ENCODE measurements at places on chromosomes 7 and 10. TPM values are rescaled to one million over a fixed set of nuclear protein-coding genes. Genes with fewer than 3 reads are reported as not detected.

The STAG3 gene
- 0.36 TPM for total RNA-seq

GRCh38 chr7:99008181-99008631 is 129.9 kb downstream of the TRRAP start:
- DNase-seq: no peak
- H3K27ac ChIP-seq: no peak overlapping the region
- H3K4me1 ChIP-seq: no peaks in the 10 kb centered on the region
- peaks cover 76% of the 10 kb centered on the region for H3K36me3 ChIP-seq

- no peaks in the 10 kb centered on the region for H3K4me1 ChIP-seq
- no peaks in the 10 kb centered on the region for H3K27me3 ChIP-seq
- no peaks in the 10 kb centered on the region for H3K36me3 ChIP-seq
- no peak for DNase-seq
- H3K4me3 ChIP-seq: no peak overlapping the region
These were observed 3.7 kb upstream of the FZD9 start for GRCh38 chr7:73429622-73430505.

DNA sequence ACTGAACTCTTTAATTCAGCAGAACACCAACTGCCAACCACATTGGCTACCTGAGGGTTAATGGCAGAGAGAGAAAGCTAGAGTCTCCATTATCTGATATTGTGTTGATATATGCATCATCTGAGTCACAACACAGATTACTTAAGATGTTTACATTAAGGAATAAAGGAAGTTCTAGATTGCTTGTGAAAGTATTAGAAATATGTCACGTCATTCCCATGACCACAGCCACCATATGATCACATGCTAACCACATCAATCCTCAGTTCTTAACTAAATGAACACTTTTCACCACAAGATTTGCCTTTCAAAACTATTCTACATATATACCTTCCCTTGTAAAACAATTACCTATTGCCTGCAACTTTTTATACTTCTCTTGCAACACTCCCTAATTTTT is 337.9 kb downstream of the FGFR2 start:
- no peak for DNase-seq
- no peak overlapping the region for H3K27ac ChIP-seq
- H3K4me1 ChIP-seq: no peaks in the 10 kb centered on the region
- H3K4me3 ChIP-seq: no peak overlapping the region
- no peaks in the 10 kb centered on the region for H3K36me3 ChIP-seq

- H3K36me3 ChIP-seq: no peaks in the 10 kb centered on the region
- no peaks in the 10 kb centered on the region for H3K4me1 ChIP-seq
- no peaks in the 10 kb centered on the region for H3K27me3 ChIP-seq
- no peak for DNase-seq
- H3K27ac ChIP-seq: no peak overlapping the region
These were observed 688.7 kb upstream of the GRM3 start for GRCh38 chr7:85954961-85955360.

GRCh38 chr7:32494946-32495297 is 367 bp upstream of the AVL9 start:
- no peaks in the 10 kb centered on the region for H3K27me3 ChIP-seq
- H3K4me3 ChIP-seq: peak overlapping the region; percentile 85
- no peak for DNase-seq
- H3K27ac ChIP-seq: peak overlapping the region; percentile 62
- H3K4me1 ChIP-seq: 0 out of 2 replicates have a peak, but pooled peaks cover 2% of the 10 kb centered on the region

DNA sequence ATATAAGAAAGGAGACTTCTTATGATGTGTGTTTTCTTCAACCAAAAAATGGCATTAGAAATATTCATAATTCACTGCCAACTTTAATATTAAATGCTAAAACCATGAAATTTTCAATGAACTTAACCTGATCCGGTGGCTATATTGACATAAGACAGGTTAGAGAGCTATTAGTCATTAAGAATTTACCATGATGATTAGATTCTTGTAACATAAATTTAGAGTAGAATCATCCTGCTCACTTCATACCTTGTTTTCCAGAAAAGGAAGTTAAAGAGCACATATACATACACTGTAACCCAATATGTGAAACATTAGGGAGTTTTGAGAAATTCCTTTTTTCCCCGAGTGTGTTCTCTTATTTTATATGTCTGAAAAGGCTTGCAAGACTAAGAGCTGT is 430.3 kb upstream of the SEMA3A start:
- H3K27ac ChIP-seq: no peak overlapping the region
- H3K36me3 ChIP-seq: no peaks in the 10 kb centered on the region
- peaks cover 2% of the 10 kb centered on the region for H3K4me1 ChIP-seq
- H3K27me3 ChIP-seq: no peaks in the 10 kb centered on the region
- no peak overlapping the region for H3K4me3 ChIP-seq

DNA sequence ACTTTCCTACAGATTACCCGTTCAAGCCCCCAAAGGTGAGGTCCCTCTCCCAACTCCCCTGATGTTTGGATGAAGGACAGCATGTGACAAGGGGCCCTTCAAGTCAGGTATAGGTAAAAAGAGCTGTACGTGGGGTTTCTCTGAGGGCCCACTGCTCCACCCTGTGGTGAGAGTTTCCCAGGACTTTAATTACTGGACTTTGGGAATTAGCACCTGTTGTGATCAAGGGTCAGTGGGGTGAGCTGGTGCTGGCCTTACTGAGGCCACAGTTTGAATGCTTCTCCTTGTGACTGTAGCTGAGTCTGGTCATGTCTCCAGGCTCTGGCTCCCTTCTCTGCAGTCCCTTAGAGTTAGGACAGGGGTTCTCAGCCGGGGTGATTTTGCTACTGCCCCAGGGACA is 16.8 kb downstream of the UBE2D4 start:
- H3K27ac ChIP-seq: no peak overlapping the region
- no peak overlapping the region for H3K4me3 ChIP-seq
- H3K36me3 ChIP-seq: peaks cover 3% of the 10 kb centered on the region
- no peak for DNase-seq
- H3K27me3 ChIP-seq: no peaks in the 10 kb centered on the region
- no peaks in the 10 kb centered on the region for H3K4me1 ChIP-seq

The TCF7L2 gene
- total RNA-seq: 1.3 TPM

The CCDC3 gene
- 0.36 TPM for total RNA-seq

The ST8SIA6 gene
- 0.18 TPM for total RNA-seq

DNA sequence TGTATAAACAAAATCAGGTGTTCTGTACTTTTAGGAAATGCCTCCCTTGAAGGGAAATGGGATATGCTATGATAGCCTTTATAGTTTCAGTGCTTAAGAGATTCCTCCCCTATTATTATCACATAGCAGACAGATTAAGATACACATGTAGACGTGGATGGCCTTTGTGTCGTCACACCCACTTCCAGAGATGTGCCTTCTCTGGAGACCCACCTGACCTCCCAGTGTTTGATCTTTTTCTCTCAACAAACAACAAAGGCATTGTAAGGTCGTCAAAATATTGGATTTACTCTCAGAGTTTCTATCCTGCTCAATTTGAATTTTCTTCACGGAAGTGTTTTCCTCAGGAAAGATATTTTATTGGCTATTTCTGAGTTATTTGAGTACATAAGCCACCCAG is 25.7 kb upstream of the C1GALT1 start:
- H3K36me3 ChIP-seq: no peaks in the 10 kb centered on the region
- no peak for DNase-seq
- H3K27ac ChIP-seq: no peak overlapping the region
- H3K4me1 ChIP-seq: no peaks in the 10 kb centered on the region
- H3K27me3 ChIP-seq: no peaks in the 10 kb centered on the region

DNA sequence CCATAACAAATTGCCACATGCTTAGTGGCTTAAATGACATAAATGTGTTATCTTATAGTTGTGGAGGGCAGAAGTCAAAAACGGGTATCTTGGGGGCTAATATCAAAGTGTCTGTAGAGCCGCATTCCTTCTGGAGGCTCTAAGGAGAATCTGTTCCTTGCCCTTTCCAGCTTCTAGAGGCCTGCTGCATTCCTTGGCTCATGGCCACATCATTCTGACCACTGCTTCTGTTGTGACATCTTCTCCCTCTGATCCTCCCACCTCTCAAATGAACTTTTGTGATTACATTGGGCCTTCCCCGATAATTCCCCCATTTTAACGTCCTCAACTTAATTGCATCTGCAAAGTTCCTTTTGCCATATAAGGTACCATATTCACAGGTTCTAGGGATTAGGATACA is 76.1 kb downstream of the CYP26A1 start:
- H3K4me1 ChIP-seq: no peaks in the 10 kb centered on the region
- H3K27ac ChIP-seq: no peak overlapping the region
- H3K4me3 ChIP-seq: no peak overlapping the region
- peak; percentile 4 for DNase-seq
- peaks cover 19% of the 10 kb centered on the region for H3K27me3 ChIP-seq

GRCh38 chr7:119925581-119926289 is 347.2 kb upstream of the KCND2 start:
- no peak for DNase-seq
- H3K27ac ChIP-seq: no peak overlapping the region
- H3K27me3 ChIP-seq: no peaks in the 10 kb centered on the region
- H3K4me1 ChIP-seq: no peaks in the 10 kb centered on the region
- H3K36me3 ChIP-seq: no peaks in the 10 kb centered on the region

DNA sequence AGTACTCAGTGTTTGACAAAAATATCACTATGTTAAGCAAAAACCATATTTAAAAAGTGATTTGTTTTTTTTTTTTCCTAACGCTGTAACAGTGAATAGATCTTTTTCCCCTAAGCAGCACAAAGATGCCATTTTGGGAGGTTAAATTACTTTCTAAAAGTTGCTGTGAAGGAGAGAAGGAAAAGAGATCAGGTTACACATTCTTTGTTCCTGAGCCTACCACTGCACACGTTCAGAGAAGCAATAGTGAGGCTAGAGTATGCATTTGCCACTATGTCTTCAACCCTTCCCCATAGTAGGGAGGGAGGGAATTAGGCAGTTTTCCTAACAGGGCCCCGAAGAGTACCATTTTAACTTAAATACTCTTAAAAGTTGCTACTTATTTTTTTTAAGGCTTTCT is 38.9 kb downstream of the BMPR1A start:
- H3K4me1 ChIP-seq: peaks cover 2% of the 10 kb centered on the region
- peak; percentile 89 for DNase-seq
- H3K27ac ChIP-seq: peak overlapping the region; percentile 28
- H3K36me3 ChIP-seq: peaks cover 3% of the 10 kb centered on the region
- H3K27me3 ChIP-seq: no peaks in the 10 kb centered on the region

The SRGN gene
- total RNA-seq: 46.4 TPM

DNA sequence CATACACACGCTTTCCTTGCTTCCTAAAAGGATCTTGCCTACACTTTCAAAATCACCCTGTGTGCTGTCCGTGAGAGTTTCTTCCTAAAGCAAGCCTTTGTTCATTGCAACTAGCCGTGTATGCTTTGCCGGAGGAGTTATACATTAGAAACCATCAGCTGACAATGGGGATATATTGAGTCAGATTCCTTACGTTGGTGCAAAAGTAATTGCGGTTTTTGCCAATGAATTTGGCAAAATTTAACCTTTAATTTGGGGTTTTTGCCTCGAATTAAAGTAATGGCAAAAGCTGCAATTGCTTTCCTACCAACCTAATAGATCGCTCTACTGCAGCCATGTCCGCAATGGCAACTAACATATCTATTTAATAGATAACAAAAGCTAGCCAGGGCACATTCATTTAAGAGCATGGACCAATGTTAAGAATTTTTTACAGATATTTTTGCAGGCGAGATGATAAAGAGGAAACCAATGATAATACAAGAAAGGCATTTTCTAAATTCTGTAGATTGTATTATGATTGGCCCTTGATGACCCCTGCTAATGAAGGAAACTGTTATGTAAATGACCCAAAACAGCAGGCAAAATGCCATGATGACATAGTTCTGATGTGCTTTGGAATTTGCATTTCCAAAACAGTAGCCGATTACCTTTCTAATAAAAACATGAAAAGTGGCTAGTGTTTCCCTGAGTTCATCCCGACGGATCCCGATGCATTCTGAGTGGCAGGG is 184.8 kb upstream of the NRP1 start:
- no peaks in the 10 kb centered on the region for H3K36me3 ChIP-seq
- no peak overlapping the region for H3K4me3 ChIP-seq
- DNase-seq: no peak
- no peaks in the 10 kb centered on the region for H3K27me3 ChIP-seq
- H3K27ac ChIP-seq: no peak overlapping the region

GRCh38 chr10:96984541-96985131 is 152.5 kb downstream of the LCOR start:
- H3K27ac ChIP-seq: no peak overlapping the region
- H3K4me1 ChIP-seq: peaks cover 4% of the 10 kb centered on the region
- no peak overlapping the region for H3K4me3 ChIP-seq
- H3K36me3 ChIP-seq: peaks cover 12% of the 10 kb centered on the region

GRCh38 chr10:67401711-67402110 is 294.3 kb downstream of the CTNNA3 start:
- no peak for DNase-seq
- no peaks in the 10 kb centered on the region for H3K27me3 ChIP-seq
- no peaks in the 10 kb centered on the region for H3K36me3 ChIP-seq
- no peak overlapping the region for H3K4me3 ChIP-seq
- H3K4me1 ChIP-seq: no peaks in the 10 kb centered on the region

The NPC1L1 gene
- total RNA-seq: not detected

The HGF gene
- total RNA-seq: 50.9 TPM

The STYXL1 gene
- total RNA-seq: 73.8 TPM

DNA sequence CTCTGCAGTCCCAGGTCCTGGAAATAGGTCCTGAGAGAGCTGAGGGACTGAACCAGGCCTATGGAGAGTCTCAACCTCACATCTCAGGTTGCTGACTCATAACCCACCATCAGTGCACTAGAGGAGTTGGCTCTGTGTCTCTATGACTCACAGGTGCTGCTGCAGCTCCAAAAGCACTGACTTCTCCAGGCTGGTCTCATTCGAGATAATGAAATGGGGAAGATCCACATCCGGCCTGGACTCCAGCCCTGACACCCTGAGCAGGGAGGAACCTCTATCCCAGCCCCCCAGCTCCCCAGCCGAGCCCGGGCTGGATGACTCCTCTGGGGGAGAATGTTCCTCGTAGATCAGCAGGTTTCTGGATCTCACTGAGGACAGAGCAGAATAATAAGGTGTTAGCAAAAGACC is 35.5 kb upstream of the DGKI start:
- H3K27ac ChIP-seq: peak overlapping the region; percentile 32
- peaks cover 62% of the 10 kb centered on the region for H3K36me3 ChIP-seq
- H3K4me1 ChIP-seq: peaks cover 18% of the 10 kb centered on the region
- H3K4me3 ChIP-seq: no peak overlapping the region

DNA sequence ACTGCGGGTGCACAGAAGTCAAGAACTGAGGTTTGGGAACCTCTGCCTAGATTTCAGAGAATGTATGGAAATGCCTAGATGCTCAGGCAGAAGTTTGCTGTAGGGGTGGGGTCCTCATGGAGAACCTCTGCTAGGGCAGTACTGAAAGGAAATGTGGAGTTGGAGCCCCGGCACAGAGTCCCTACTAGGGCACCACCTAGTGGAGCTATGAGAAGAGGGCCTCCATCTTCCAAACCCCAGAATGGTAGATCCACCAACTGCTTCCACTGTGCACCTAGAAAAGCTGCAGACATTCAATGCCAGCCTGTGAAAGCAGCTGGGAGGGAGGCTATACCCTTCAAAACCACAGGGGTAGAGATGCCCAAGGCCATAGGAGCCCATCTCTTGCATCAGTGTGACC is 1336.0 kb upstream of the CELF2 start:
- no peak for DNase-seq
- no peak overlapping the region for H3K4me3 ChIP-seq
- H3K27me3 ChIP-seq: no peaks in the 10 kb centered on the region
- no peak overlapping the region for H3K27ac ChIP-seq
- no peaks in the 10 kb centered on the region for H3K4me1 ChIP-seq

All from IMR-90 (cell line).